ENCODE measurements at places on chromosomes 6 and 20.

- no peak for DNase-seq
These were observed 228.9 kb downstream of the LAMA2 start for GRCh38 chr6:129111853-129112252.

GRCh38 chr20:37988306-37988954, 44.8 kb downstream of the TTI1 start:
- no peak for DNase-seq

DNA sequence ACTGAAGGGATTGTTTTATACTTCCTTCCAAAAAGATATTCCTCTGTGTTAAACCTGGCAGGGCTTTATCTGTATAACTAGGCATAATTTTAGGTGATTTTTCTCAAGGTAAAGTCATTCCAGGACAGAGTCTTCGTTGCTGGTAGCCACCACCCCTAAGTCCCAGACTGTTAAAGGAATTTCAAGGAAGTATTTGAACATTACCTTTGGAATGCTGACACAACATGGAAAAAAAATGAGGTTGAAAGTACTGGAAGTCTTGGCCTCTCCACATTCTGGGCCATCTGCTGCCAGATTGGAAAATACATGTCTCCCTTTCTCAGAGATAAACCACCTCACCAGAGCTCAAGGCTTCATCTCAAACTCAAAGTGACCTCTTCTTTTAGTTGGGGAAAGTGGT, 27.0 kb upstream of the ETV7 start:
- DNase-seq, result no peak

DNA sequence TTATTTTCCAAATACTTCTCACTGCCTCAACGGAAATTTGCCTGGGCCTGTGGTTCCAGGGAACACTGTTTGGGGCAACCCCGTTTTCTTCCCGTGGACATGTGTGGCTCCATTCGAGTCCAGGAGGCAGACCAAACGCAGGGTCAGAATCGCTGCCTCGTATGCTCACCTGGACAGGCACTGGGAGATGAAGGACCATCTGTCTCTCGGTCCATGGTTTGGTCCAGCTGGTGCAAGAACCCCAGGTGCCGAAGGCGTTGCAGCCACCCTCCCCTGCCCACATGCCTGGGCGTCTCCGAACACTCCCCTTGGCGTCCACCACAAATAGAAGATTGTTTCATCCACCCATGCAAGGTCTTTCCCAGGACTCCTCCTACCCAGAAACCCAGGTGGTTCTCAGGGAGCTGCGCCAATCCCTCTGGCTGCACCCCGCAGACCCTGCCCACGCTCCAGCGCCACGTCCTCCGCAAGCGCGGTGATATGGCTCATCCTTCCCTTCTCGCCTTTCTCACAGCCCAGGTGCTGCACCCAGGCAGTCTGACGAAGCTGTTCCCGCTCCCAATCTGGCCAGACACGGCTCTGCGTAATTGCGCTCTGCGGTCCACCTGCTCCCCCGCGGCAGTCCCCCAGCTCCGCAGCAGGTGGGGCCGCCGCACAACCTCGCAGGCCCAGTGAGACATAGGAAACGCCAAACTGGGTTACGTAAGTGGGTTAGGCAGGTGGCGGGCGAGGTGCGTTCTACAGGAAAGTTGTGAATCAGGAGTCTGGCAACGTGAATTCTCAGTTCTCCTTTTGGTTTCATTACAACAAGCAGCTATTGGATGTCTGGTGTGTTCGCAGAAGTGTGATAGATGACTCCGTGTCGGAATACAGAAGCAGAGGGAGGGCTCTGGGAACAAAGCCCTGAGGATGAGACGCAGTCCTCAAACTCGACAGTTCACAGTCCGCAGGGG, 146.2 kb upstream of the ECI2 start:
- DNase-seq, result peak; percentile 43

DNA sequence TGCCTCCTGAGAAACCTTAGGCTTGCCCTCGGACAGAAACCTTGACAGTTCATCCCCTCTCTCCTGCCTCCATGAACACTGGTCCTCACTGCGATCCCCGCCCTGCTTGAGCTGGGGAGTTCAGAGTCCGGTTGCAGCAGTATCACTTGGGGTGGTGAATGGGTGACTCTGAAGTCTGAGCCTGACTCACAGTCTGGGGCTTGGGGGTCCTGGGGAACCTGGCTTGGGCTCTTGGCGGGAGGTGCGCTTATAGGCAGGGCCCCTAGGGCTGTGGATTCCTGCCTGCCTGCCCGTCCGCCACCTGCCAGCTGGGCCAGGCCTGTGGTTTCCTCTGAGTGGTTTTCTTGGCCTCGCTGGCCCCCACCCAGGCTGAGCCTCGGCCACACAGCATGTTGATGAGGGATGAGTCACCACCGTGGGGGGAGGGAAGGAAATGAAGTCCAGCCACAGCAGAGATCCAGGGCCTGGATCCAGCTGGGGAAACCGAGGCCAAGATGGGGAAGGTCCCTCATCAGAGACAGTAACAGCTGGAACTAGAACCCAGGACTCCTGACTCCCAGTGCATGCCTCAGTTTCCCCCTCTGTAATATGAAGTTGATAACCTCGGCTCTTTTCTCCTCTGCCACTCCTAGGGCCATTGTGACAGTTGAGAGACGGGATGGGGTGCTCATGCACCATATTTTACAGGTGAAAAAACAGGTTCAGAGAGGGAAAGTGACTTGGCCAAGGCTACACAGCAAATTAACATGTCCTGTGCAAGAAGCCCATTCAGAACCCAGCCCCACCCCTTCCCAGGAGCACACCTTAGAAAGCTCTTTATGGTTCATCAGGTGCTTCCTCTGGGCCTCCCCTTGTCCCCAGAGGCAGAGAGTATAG, 9.2 kb downstream of the FOXS1 start:
- DNase-seq, result peak; percentile 47

DNA sequence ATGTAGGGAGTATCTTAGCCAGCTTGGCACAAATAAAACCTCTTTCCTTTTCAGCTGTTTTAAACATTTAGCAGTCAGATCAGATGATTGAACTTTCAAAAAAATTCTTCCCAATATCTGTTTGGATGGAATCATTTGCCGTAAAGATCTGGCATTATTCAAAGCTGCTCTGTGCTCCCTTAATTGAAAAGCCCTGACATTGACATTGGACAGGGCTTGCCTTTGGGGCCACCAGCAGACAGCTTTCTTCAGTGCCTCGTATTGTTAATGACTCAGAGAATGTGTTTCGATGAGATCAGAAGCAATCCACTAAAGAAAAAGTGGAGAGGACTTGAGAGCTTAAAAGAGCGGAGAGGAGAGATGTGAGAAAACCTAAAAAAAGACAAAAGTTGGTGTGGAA, 343.5 kb downstream of the NRN1 start:
- no peak for DNase-seq

Data from hippocampal formation (tissue), 2 donors.